ENCODE measurements at places on chromosomes 2 and 18.

DNA sequence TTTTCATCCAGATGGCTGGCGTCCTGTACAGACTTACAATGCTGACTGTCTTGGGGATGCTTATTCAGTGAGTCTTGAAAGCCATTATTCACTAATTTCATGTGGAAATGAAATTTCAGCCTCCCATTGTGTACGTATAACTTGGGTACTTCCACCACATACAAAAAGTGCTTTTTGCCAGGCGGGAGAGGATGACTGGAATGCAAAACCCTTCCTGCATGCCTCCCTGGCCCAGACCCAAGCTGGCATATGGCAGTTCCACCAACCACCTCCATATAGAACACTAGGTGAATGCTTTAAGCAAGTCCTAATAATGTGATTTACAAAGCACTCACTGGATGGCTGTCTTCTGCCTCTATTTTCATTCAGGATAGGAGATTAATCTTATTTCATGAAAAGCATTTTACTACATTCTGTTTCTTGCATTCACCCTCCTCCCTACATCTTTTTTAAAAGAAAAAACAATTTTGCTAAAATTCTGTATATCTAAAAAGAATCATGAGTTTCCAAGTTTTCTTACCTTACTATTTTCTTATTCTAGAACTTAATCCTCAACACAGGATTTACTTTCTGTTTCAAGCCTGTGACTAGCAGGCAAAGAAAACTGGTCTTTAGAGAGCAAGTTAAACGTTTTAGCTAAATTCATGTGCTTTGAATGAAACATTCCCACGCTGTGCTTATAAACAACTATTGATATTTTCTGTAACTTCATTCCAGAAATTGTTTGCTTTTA lies 327.6 kb downstream of the NCKAP5 start:
- no peak for DNase-seq

- no peak for DNase-seq
Observed at GRCh38 chr18:76488190-76488589, 6.9 kb downstream of the ZNF516 start.

DNA sequence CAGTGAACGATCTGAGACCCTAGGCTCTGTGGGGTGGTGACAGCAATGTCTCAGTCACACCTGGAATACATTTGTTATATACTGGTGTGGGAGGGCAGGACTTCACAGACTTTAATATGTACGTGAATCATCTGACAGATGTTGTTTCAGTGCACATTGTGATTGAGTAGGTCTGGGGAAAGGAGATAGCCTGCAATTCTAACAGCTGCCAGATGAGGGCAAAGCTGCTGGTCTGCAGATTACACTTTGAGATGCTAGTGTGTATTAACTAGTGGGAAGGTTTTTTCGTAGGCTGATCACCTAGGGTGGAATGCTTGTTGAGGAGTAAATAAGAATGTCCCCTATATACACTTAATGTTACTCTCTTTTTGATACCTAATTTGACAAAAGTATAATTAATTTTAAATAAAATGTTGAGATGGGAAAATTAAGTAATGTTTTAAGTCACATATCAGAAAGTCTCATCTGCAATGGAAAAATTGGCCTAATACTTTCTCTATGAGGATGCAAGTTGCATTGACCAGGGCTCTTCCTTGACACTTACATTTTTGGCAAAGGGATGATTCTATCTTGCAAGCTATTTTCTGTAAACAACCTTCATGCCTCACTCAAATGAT lies 496.9 kb upstream of the HNMT start:
- no peak for DNase-seq

- DNase-seq: no peak
Observed at GRCh38 chr2:55163941-55164390, 68.1 kb downstream of the CLHC1 start.

DNA sequence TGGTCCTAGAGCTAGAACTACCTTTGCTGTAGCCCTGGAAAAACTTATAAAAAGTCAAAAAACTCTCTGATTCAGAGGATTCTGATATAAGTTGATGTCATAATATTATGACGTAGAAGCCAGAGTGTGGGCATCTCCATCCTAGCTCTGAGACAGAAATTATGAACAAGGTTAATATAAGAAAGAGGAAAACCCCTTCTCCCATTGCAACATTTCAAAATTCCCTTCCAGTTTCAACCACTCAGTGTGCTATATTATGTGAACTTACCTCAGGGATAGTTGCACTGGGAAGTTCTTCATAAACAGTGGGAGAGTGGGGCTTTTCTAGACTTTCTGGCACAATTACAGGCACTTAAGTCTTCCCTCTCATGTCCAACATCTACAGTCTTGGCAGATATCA lies 171.6 kb downstream of the PIK3C3 start:
- DNase-seq: no peak
